Activated CD4-positive, alpha-beta T cell treated with anti-CD3 and anti-CD28 coated beads, Interleukin-2, amount 50 U/mL, for 24 hours (primary cell): ENCODE measurements at places on chromosomes 7 and 10.

- DNase-seq, result no peak
Measured at GRCh38 chr10:71357792-71358265, 38.8 kb downstream of the SLC29A3 start.

GRCh38 chr7:36308031-36308430 lies 81.6 kb upstream of the ANLN start:
- DNase-seq, result no peak

GRCh38 chr7:68058014-68058413 lies 1061.4 kb downstream of the TYW1 start:
- DNase-seq, result no peak

- DNase-seq, result no peak
Measured at GRCh38 chr10:74925291-74925690, 98.9 kb downstream of the KAT6B start.
